Epithelial cell of proximal tubule (primary cell): ENCODE measurements at places on chromosomes 12 and 14.
A peak's percentile ranks its signal among the peaks of the same experiment; 100 is the strongest.

DNA sequence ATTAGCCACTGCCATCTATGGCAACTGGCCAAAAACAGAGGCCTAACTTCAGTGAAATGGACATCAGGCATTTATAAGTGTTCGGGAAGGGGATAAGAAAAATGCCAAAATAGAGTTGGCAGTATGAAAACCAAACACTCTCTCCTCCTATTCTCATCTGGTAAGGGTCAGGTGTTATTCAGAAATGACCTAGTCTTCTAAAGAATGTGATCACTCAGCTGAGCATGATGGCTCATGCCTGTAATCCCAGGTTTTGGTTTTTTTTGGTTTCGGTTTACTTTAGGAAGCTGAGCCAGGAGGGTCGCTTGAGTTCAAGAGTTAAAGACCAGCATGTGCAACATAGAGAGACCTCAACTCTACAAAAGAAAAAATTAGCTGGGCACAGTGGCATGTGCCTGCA is 170.3 kb downstream of the GRIN2B start:
- peak; percentile 56 for DNase-seq

DNA sequence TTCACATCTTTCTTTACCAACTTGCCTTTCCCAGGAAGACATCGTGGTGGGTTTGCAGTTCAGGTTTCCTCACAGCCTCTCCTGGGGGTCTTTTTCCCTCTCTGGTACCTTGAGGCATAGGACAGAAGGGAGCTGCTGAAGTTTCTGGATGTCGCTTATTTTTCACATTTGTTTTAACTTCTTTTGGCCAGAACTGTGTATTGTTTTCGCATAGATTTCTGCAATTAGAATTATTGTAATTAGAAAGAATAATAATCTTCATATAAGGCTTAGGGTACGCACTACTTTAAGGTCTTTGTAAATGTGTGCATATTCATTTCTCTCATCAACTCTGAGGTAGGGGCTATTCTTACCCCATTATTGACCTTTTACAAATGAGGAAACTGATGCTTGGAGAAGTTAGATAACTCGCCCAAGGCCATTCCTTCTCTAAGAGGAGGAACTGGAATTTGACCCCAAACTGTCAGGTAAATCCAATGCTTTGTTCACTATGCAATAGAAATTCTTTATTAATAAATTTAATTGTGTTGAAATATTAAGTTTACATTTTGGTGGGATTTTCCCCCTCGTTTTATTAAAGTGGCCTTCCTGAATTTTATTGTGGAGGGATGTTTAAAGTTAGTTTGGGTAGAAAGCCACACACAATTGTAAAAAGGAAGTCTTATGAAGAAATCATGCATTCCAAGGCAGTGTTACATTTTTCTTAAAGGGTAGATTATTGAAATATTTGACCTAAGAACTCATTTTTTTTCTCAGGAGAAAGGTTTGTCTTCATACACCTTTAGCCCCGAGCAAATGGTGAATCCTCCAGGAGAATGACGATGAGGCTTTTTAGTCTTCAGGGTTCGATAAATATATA is 12.1 kb upstream of the SLC38A2 start:
- no peak for DNase-seq

GRCh38 chr14:77094672-77095284 is 3.3 kb upstream of the CIPC start:
- DNase-seq: no peak

DNA sequence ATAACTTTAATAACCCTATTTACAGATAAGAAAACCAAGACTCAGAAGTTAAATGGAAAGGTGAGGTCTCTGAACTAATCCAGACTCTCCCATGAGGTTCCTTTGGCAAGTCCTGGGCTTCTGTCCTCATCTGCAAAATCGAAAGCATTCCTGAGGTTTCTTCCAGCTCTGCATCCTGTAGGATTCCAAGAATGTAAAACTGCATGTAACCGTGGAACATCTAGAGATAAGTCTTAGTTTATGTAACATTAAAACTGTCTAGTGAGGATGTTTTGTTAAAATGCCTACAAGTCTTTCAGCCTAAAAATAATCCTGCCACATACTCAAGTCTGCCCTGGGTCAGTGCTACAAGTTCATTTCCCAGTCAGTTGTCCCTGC is 7.3 kb upstream of the ITFG2 start:
- DNase-seq: no peak

- no peak for DNase-seq
Measured at GRCh38 chr12:124035163-124035562, 62.1 kb downstream of the ZNF664 start.

DNA sequence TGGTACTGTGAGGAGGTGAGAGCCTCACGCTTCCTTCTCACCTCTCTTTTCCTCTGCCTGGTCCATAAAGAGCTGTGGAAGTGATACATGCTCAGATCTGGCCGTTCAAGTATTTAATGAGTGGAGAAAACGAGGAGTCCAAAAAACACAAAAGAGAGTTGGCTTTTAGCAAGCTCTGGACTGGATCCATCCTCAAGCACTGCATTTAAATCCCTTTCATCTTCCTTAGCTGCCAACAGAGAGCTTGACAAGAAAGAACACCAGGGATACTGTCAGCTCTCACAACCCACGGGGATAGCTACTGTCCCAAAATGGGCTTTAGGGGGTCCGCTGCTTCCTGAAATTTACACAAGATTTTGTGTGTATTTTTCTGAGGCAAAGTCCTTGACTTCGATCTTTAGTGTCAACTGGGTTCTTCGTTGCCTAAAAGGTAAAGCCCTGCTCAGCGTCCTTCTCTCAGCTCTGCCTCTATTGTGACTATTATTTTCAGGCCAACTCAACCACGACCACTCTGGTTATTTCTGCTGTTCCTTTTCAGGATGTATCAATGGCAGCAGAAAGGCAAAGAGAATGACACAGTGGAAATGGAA is 120.9 kb downstream of the TMTC1 start:
- DNase-seq: no peak

GRCh38 chr12:1162081-1162760 is 171.2 kb downstream of the ERC1 start:
- DNase-seq: no peak

GRCh38 chr12:33588725-33589405 is 149.2 kb upstream of the SYT10 start:
- no peak for DNase-seq

DNA sequence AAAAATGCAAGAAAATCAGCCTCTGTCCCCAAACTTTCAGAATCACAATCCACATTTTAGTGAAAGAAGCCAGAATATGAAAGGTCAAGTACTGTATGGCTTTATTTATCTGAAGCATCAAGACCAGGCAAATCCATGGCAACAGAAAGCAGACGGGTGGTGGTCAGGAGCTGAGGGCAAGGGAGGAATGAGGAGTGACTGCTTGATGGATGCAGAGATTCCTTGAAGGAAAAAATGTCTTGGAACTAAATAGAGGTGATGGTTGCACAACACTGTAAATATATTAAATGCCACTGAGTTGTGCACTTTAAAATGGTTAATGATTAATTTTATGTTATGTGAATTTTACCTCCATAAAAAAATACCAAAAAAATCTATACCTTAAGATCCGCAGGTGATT is 165.1 kb downstream of the GXYLT1 start:
- no peak for DNase-seq

DNA sequence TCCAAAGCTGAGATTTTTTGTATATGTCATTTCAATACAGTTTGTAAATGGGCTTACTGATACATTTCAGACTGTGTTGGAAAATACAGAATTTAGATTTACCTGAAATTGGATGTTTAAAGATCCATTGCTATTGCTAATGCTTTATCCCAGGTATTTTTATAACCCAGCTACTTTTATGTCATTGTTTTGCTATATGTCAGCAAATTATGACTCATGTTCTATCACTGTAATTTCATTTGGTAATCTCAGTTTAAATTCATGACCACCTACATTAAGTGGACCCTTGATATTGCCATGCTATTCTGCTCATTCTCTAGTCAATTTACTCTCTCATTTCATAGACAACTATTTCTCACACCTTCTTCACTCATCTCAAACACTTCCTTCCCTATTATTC is 281.2 kb downstream of the IPO8 start:
- DNase-seq: no peak

GRCh38 chr12:13241833-13242488 is 45.4 kb downstream of the EMP1 start:
- peak; percentile 61 for DNase-seq

DNA sequence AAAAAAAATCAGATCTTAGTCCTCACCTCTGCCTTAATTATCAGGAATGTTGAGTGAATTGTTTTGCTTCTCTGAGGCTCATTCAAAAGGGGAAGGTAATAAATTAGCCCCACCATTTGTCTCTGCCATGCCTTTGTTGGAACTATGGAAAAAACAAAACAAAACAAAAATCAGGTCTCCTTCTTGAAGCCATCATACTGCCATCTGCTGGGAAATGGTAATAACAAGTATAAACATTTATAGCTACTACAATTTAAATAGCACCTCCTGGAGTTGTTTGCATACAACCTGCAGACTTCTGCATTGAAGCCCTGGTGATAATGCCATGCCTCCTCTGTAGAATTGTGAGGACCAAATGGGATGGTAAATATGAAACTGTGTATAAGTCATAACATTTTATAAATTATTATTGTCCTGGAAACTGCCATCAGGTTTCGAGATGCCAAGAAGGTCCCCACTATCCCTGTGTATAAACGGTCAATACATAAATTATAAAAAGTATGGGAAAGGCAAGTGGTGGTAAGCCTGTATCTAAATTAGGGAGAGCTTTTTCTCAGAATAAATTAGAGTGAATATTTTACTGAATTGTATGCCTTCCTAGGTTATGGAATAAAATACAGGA is 87.2 kb upstream of the FGD4 start:
- DNase-seq: peak; percentile 56

- no peak for DNase-seq
Measured at GRCh38 chr12:67457778-67458665, 188.9 kb downstream of the CAND1 start.

GRCh38 chr12:82660541-82661325 is 26.0 kb upstream of the TMTC2 start:
- DNase-seq: no peak

DNA sequence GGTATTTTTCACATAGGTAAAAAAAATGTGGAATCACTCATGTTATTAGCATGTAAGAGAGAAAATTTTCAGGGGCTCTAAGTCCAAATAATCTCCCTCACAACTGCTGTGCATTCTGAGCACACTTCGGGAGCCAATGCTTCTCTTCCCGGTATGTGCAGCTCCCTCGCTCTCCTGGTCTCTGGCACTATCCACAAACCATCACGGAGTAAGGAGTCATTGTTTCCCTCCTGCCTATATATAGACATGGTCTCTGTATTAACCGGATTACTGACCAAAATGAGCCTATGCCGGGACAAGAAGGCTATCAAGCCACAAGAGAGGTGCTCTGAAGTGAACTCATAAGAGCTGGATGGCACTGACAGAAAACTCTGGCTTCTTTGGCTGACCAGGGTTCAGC is 13.4 kb downstream of the HECTD4 start:
- no peak for DNase-seq
